Activated CD8-positive, alpha-beta memory T cell treated with anti-CD3 and anti-CD28 coated beads for 1 hour (primary cell): ENCODE measurements at places on chromosomes 2 and 18.

- no peak for DNase-seq
These were observed 29.4 kb upstream of the IL1RN start for GRCh38 chr2:113098041-113098440.

GRCh38 chr18:74146756-74147155 lies 878 bp downstream of the FBXO15 start:
- no peak for DNase-seq

DNA sequence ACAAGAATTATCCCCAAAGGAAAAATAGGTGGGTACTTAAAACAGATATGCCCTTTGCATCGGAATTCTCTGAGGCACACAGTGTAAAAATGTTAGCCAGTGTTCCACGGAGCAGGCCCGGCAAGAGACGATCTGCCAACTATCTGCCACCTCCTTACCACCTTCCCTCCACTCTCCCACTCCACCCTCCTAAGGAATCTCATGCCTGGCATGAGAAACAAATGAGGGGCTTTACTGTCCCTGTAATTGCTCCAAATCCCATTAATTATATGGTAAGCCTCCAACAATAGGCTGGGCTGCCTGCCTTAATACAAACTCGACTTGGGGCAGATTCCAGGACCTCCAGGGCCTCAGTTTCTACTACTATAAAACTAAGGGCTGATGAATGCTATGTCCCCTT lies 102.3 kb downstream of the ZBTB7C start:
- DNase-seq: no peak

- no peak for DNase-seq
These were observed 729.8 kb upstream of the SOX11 start for GRCh38 chr2:4962419-4962818.

DNA sequence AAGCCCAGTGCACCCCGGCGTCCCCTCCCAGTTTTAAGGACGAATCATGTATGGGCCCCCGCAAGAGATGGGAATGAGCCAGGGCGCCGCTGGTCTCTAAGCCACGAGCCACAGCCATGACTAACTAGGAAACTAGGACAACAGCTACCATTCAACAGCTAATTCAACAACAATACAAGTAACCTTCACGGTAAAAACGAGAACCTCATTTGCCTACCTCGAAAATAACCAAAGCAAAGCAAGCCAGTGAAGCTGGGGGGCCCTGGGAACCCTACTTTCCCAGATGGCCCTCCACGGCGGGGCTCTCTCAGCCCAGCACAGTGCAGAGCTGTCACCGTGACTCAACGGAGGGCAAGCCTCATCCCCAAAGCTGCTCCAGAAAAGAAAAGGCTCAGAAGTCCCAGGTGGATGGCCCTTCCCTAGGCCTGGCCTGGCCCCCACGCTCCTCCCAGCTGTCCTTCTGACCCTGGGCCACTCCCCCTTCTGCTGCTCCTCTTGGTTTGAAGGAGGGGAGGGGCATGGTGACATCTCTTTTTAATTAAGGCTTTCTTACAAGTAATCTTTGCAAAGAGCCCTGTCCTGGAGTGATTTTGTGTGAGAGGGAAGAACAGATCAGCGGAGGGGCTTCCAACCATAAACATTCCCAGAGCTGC lies 126.3 kb downstream of the HDAC4 start:
- no peak for DNase-seq

DNA sequence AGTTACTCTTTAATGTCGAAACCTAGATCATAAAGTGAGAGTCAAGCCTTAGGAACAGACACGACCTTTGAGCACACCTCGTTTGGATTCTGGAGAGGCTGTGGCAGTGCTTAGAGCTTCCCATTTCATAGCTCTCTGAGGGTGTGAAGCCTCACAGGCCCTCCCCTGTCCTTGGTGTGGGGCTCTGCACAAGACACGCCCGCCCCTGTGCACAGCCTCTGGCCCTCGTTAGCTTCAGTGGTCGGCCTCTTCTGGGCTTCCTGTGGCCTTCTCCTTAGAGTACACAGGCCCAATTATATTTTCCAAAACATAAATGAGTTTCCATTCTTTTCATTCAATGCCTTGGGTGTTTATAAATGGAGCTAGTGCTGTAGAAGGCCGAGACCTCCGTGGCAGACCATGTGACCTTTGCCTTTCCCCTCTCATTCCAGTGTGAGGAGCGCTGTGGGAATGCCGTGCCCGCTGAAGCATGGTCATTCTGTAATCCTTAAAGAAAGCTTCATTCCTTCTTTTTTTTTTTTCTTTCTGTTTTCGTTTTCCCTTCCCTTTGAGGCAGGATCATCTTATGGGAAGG lies 208.6 kb downstream of the DCDC2C start:
- no peak for DNase-seq

DNA sequence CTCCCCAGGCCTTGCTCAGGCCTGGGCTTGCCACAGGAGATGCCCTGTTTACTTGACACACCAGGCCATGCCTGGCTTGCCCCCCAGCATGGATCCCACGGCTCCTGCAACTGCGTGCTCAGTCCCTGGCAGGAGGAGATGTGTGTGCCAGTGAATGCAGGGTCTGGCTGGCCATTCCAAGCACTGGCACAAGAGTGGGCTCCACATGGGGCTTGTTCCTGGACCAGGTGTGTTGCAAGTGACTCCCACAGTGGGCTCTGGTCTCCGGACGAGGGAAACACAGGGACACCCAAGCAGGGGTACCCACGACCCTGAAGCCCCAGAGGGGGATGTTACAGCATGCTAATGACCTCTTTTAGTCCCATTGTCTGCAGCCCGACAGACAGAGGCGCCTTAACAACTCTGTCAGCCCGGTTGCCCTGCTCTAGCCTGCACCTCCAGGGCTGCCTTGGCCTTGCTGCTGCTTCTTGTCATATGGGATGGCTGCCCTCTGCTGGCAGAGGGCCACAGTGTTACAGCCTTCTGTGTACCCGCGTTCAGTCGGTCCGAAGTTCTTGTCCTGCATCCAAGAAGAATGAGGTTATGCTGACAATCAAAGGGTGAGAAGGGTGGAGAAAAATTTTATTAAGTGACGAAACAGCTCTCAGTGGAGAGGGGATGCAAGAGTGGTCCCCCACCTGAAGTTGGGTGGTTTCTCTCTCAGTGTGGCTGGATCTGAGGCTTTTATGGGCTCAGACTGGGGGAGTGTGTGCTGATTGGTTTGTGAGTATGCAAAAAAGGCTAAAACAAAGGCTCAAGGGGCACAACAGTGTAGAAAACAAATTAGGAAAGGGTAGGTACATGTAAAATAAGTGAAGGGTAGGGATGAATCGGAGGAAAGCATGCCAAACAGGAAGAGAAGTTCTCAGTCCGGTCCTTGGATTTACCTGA lies 180.4 kb downstream of the MBD5 start:
- no peak for DNase-seq

GRCh38 chr2:16591370-16591933 lies 74.2 kb downstream of the CYRIA start:
- DNase-seq: no peak

- no peak for DNase-seq
These were observed 21.6 kb downstream of the SP9 start for GRCh38 chr2:174356347-174356746.

DNA sequence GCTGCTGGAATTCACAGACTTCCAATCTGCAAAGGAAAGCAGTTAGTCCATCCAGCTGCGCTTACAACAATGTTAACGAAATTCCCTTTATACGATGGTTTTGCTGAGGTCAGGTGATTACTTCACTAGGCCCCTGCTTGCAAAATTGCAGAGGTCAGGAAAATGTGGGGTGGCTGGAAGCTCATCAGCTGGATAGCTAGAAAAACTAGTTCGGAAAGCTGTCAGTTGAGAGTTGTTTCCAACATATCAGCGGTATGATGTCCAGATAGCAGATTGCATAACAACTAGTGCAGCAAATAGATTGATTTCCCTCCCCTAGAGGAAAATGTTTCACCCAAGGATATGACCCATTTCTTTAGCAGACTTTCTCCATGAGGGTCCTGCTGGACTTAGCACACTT lies 2021.1 kb upstream of the CELF4 start:
- DNase-seq: no peak

DNA sequence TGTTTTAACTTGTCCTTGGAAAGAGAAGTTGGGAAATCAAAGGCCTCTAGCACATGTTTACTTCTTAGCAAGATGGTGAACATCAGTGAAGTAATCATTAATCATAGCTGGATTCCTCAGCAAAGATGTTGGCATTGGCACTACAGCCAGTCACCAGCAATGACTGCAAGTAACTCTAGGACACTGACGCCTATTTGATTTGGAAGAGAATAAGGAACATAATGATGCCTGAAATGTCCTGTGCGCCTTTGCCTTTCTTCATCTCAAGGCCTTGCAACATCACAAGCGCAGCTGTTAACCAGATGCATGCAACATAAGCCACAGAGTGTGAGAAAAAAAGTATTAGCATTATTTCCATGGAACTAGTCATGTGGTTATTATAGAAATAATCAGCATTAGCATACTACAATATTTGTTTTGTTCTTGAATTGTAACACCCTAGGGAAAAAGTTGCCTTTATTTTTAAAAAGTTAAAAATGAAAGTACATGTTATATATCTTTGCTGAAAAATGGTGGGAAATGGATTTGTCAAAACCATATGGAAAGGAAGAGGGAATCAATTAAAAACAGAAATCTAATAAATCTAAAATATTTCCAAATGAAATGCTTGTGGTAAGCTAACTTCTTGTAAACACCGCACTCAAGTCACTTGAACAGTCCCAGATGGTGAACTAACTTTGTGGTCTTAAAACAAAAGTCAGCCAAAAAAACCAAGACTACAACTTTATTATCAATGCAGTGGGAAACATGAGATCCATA lies 55.6 kb downstream of the THADA start:
- no peak for DNase-seq

GRCh38 chr2:101464841-101465240 lies 10.1 kb downstream of the RFX8 start:
- DNase-seq: no peak

- no peak for DNase-seq
These were observed 37.2 kb downstream of the DRC1 start for GRCh38 chr2:26438926-26439325.

DNA sequence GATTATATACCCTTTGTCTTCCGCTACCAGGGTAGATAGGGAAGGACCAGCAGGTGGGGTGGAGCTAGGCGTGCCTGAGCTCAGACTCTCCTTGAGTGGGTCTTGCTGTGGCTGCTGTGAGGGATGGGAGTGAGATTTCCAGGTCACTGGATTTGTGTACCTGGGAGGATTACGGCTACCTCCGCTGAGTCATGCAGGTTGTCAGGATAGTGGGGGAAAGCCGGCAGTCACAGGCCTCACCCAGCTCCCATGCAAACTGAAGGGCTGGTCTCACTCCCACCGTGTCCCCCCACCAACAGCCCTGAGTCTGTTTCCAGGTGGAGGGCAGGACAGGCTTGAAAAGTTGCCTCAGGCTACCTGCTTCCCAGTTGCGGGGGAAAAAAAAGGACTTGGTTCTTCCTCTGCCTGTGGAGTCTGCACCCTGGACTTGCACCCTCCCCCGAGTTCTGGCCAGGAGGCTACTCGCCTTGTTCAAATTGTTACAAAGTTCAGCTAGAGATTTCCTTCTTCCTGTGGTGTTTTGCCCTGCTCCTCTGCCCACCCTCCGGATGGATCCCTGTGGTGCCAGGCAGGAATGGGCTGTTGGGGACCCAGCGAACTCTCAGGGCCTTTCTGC lies 268.3 kb downstream of the VAPA start:
- DNase-seq: no peak

DNA sequence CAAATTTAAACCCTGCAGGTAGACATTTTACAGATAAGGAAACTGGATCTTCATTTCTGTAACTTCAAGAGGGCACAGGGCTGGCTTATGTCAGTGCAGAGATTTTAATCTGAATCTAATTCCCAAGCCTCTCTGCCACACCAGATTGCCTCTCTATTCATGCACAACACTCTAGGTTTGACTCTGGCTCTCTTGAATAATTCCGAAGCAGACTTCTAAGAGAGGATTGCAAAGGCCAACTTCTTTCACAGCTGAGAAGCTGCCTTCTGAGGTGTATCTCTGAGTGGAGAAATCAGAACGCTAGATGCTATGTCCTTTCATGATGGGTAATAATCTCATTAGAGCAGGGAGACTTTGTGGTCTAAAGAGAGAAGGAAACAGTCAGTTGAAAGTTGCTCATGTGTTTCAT lies 20.1 kb upstream of the MGAT5 start:
- DNase-seq: no peak

DNA sequence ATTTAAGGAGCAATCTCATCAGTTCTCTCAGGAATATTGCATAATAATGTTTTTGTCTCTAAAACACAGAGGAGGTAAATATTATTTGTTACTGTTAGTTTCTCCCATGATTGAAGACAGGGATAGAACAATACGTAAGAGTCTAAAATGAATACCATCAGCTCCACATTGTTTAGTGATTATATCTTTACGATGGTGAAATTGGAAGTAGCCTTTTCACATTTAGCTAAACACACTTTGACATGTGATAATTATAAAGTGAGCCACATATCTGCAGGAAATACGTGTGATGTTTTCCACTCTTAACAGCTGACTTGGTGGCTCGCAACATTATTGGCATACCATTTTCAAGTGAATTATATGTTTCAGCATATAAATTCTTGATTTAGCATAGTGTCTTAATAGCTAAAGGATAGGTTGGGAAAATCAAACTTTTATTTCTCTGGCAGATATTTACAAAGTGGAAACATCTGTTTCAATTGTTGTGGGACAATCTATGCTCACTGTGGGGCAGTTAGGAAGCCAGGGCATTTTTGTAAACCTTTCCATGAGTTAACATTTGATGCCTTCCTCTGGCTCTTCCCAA lies 208.1 kb upstream of the RASGRP3 start:
- DNase-seq: no peak

DNA sequence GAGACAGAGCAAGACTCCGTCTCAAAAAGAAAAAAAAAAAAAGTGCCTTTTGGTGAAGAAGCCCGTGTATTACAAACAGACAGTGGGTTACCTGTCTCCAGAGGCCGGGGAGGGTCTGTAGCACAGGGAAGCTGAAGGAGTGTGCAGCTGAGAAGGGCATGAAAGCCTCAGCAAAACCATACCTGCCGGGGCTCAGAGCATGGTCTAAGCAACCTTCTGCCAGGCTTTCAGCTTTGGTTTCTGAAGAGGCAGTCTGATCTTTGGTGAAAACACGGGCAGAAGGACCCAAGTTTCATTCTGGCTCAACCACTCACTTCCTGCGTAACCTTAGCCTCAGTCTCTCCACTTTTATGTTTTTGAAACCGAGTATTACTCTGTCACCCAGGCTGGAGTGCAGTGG lies 21.5 kb downstream of the SH2D6 start:
- DNase-seq: no peak

- DNase-seq: no peak
These were observed 136.2 kb upstream of the RASGRP3 start for GRCh38 chr2:33340280-33340679.
